ENCODE measurements at places on chromosomes 4 and X.

DNA sequence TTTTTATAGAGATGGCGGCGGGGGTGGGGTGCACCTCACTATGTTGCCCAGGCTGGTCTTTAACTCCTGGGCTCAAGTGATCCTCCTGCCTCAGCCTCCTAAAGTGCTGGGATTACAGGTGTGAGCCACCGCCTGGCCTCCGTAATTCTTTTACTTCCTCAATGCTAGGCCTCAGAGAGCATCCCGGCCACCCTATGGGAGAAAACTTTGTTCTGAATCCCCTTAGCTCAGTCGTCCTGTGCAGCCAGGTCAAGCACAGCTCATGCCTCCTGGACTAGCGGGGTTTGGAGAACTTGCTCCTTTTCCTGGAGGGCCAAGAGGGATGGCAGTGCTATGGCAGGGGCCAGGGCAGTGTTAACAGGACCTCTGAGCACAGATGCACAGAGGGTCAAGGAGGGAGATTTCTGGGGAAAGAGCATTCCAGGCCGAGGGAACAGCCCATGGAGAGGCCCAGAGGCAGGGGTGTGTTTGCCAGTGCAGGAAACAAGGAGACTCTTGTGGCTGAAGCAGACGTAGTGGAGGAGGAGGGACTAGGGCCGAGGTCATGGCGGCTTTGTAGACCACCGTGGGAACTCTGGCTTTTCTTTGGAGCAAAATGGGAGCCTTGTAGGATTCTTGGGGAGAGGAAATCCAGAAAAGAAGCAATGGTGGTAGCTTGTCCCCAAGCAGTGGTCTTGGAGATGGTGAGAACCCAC lies 9.8 kb upstream of the TNIP2 start:
- no peak for DNase-seq

GRCh38 chr4:70945046-70945445 lies 42.9 kb downstream of the MOB1B start:
- no peak for DNase-seq

- no peak for DNase-seq
Observed at GRCh38 chrX:94695910-94696309, 1021.9 kb downstream of the FAM133A start.

DNA sequence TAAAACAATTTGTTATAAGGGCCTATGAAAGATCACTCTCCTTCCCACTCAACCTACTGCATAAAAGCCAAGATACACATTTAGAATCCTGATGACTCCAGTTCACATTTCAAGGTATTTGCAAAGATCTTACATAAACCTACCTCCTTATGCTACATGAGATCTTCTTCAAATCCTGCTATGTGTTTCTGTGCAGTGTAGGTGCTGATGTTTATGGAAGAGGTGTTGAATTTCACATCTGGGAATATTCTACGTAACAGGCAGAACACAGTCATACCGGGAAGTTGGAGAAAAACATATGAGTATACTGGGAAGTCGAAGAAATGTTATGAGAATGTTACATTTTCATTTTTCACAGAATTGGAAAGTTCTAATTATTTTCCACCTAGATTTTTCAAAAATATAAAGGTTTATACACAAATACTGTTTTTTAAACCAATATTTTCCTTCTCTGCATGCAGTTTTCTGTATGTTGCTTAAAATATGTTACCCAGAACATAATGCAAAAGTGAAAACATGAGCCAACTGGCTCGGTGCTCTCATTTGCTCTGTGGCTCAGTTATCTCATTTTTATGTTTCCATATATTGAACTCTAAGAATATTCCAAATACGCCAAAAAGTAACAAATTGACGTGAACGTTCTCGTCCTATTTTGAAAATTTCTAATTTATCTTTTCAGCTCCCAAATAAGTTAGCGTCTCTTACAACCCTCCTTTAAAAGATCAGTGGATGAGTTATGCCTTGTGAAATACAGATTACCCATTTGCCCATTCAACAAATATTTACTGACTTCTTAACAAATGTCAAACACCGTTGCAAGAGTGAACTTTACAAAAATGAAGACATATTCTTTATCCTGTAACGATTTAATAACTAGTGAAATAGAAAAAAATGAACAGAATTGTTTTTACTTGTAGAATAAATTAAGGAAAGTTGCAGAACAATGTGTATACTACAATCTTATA lies 899.3 kb downstream of the STIM2 start:
- DNase-seq = no peak

DNA sequence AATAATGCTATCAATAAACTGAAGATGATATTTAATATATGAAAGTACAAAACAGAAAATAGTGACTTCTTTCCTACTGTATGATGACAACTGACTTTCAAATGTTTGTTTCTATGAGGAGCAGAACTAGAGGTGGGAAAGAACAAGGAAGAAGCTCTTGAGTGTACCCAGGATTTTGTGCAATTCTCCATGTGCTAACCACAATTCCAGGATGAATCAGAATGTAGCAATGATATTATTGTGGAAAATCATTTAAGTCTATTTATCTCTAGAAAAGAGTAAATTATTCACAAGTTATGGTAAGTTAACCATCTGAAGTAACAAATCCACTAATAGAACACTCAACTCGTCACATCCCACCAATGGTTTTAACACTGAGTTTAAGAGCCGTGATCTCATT lies 324.1 kb upstream of the EMCN start:
- no peak for DNase-seq

DNA sequence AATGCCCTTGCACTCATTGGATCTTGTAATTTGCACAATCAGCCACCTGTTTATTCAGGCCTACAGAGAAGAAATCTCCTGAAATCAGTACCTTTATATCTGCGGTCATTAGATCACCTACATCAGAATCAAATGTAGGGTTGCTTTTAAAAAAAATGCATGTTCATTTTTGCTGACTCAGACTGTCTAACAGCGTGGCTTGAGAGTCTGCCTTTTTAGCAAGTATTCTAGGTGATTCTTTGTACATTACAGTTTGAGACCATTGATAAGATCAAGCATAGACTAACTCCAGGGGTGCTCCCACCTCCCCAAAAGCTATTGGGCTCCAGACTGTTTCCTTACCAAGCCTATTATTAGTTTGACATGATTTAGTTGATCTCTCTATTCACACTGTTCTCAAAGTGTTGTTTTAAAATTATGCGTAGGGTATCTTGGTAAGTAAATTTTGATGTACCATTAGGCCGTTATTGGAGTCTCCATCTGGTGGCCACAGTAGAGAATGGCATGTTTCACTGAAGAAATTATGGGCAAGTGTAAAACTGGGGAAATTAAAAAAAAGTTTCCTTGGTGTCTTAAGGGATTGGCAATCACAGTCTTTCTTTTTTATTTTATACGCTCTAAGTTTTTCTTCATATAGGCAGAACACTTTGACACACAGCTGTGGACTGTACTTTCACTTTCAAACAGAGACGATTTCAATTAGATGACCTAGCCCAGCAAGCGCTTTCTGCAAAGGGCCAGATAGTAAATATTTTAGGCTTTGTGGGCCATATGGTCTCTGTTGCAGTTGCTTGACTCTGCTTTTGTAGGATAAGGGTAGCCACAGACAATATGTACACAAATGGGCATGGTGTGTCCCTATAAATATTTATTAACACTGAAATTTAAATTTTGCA lies 33.7 kb upstream of the MSL3 start:
- no peak for DNase-seq

DNA sequence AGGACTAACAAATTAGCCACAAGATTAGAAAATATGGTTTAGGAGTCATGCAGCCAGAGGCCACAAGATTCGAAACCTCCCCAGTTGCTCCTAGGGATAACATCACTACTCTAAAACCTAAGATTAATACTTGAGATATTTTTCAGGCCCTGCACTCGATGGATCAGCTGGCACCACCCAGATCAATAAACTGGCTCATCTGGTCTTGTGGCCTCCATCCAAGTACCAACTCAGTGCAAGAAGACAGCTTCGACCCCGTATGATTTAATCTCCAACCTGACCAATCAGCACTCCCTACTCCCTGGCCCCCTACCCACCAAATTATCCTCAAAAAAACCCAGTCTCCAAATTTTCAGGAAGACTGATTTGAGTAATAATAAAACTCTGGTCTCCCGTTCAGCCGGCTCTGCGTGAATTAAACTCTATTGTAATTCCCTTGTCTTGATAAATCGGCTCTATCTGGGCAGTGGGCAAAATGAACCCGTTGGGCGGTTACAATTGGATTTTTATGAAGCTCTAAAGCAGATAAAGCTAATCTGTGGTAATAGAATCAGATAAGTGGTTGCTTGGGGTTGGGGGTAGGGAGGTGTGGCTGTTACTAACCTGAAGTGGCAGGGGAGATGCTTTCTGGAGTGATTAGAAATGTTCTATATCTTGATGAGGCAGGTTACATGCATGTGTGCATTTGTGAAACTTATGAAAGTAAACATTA lies 91.8 kb upstream of the ATXN3L start:
- DNase-seq = no peak

GRCh38 chr4:174449944-174450785 lies 72.1 kb downstream of the HPGD start:
- no peak for DNase-seq

DNA sequence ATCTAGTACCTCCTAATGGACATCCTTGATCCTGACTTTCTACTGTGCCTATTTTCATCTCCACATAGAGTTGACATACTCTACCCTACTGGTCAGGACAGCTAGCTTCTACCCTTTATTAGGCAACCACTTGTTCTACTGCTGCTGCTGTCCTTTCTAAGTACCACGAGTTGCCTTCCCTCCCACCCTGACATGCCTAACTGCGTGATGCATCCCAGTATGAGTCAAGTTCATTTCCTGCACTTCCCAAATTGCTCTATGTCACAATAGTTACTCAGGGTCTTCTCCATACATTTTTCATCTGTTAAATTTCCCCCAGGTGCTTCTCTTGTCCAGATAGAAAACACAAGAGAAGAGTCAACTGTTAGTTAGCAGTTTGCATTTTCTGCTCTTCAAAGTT lies 133.4 kb downstream of the TBC1D19 start:
- no peak for DNase-seq

GRCh38 chr4:100428051-100428450 lies 89.8 kb downstream of the EMCN start:
- no peak for DNase-seq

GRCh38 chrX:70138622-70139021 lies 5.4 kb downstream of the IGBP1 start:
- DNase-seq = no peak

DNA sequence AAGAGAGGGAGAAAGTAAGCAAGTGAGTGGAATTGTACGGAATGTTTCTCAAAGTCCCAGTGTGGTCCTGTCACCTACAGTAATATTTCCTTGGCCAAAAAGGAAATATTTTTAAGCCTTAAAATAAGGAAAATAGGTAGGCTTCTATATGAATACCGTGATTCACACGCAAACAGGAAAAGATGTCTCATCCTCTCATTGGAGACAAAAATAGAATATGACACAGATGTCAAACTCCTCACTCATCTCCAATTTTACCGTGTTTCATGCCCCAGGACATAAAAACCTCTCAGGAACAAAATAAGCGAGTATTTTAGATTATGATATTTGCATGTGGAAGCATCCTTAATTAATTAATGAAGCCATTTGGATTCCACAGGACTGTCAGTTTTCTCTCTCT lies 1269.5 kb downstream of the RAPGEF2 start:
- no peak for DNase-seq

- DNase-seq = no peak
Observed at GRCh38 chrX:11445540-11445939, 152.3 kb downstream of the AMELX start.

DNA sequence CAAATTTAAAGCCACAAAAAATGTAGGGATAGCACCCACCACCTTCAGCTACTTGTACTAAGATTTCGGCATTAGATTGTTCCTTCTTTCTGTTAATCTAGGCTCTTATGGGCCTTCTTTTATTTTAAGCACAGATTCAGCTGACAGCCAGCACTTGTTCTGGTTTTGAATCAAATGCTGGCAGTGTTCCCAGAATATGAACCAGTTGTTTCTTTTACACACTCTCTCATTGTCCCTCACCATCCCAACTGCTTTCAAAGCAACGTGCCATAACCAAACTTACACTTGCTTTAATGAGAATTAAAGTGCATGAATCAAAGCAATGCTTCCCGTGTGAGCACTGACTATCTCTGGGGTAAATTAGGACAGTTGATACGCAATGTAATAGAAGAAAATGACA lies 744.5 kb upstream of the FAM241A start:
- no peak for DNase-seq

GRCh38 chr4:81963015-81963762 lies 410.6 kb downstream of the HNRNPD start:
- DNase-seq = no peak

- no peak for DNase-seq
Observed at GRCh38 chr4:2247128-2248043, 5.5 kb upstream of the HAUS3 start.

DNA sequence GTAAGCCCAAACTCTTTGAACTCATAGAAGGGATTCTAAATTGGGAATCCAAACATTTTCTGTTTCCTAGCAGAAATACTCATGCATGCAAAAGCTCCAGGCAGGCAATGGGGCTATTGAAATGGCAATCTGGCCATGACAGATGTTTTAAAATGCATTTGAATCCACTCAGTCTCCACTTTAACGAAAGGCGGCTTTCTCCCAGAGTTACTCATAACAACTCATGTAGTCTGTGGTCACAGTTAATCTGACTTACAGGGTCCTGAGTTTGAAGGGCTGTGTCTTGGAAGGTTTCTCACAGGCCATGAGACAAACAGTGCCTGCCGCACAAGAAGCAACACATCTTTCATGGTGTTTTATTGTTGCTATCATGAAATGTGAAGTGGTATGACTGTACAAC lies 185.7 kb downstream of the AMELX start:
- DNase-seq = no peak

- DNase-seq = peak; percentile 28
Observed at GRCh38 chr4:67871867-67872266, 11.9 kb downstream of the TMPRSS11D start.

- DNase-seq = no peak
Observed at GRCh38 chrX:106899276-106899675, 3.9 kb downstream of the RIPPLY1 start.

DNA sequence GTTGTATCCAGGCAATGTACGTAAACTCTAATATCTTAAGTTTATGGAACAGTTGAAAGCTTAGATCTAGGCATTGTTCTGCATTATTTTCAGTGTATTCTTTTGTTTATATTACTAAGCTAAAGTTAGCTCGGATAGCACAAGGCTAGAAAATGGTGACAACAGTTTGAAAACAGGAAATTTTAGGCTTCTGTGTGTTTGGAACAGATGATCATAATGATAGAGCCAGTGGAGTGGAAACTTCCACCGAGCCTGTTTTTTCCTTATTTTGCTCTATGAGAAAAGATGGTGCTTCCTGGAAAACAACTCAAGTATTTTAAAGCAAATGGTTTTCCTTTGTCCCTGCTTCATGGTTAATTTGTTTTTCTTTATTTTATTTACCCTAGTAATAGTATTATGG lies 70.8 kb downstream of the GAB1 start:
- no peak for DNase-seq

DNA sequence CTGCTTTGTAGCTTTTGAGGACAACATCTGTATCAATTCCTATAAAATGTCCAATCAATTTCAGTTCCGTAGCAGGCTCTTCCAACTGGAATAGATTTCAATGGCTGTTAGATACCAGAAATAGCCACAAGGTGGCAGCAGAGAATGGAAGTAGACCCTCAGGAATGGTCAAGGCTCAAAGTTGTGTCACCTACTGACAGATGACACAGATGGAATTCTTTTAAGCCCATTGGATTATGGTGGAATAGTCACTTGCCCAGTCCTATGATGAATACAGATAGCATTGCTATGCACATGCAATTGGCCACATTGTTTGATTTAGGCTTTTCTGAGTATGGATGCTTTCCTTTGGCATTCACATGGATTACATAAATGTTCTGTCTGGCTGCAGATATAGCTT lies 130.4 kb upstream of the RADX start:
- peak; percentile 34 for DNase-seq

Data from NCI-H526 treated with DMSO at 0.1 percent for 48 hours (cell line).